K562 (cell line): ENCODE measurements at places on chromosomes 7 and 10. TPM values are rescaled to one million over a fixed set of nuclear protein-coding genes. Genes with fewer than 3 reads are reported as not detected.
A peak's percentile ranks its signal among the peaks of the same experiment; 100 is the strongest.

DNA sequence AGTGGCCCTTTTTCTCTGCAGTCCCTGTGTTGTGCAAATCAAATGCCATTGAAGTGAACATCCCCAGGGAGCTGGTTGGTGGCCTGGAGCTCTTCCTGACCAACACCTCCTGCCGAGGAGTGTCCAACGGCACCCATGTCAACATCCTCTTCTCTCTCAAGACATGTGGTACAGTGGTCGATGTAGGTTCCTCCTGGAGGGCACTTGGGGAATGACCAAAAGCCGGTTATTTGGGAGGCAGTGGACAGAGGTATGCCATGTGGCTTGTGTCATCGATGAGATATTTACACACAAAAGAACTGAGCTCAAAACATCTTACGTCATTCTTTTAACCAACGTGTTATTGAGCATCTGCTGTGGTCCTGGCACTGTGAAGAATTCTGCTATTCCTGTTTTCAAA, 19.7 kb downstream of the OIT3 start:
- H3K4me1 ChIP-seq = peaks cover 7% of the 10 kb centered on the region; the same call in 2 of the 3 replicates
- H3K4me3 ChIP-seq = no peak overlapping the region
- H3K36me3 ChIP-seq = no peaks in the 10 kb centered on the region
- no peaks in the 10 kb centered on the region for H3K27me3 ChIP-seq
- DNase-seq = no peak
- H3K27ac ChIP-seq = no peak overlapping the region

- no peaks in the 10 kb centered on the region for H3K27me3 ChIP-seq
- peaks cover 16% of the 10 kb centered on the region for H3K4me1 ChIP-seq
- no peak for DNase-seq
Measured at GRCh38 chr10:119248184-119248583, 40.8 kb downstream of the GRK5 start.

GRCh38 chr7:151982806-151983205, 26.6 kb downstream of the GALNTL5 start:
- H3K27ac ChIP-seq = no peak overlapping the region
- no peaks in the 10 kb centered on the region for H3K36me3 ChIP-seq
- peaks cover 56% of the 10 kb centered on the region for H3K27me3 ChIP-seq
- no peak overlapping the region for H3K4me3 ChIP-seq

DNA sequence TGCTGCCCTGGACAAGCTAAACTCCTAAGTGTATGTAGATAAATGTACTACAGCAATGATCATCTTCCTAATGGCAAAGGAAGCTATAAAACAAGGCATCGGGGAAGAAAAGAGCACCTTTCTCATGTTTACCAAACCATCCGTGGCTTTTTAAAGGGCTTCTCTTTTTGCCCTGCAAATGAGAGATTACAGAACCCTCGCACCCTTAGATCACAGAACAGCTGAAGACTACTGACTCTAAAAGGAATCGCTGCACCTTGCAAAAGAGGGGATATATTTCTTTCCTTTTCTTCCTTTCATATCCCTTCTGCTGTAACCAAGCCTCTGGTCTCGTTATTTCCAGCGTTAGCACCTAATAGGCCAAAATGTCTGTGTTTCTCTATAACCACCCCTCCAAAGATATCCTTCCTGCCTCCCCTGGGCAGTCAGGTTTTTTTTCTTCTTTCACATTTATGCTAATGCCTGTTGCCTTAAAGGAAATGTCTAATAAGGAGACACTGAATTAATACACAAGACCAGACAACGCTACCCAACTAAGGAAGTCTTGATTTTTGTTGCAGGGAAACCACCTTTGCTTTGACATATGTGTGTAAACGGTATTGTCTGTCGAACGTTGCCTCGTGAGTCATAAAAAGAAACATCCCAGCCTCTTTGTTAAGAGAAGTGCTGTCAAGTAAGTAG, 10.5 kb downstream of the ST8SIA6 start:
- peaks cover 65% of the 10 kb centered on the region for H3K36me3 ChIP-seq
- DNase-seq = no peak
- H3K27ac ChIP-seq = peak overlapping the region; percentile 26; the same call in 2 of the 3 replicates

DNA sequence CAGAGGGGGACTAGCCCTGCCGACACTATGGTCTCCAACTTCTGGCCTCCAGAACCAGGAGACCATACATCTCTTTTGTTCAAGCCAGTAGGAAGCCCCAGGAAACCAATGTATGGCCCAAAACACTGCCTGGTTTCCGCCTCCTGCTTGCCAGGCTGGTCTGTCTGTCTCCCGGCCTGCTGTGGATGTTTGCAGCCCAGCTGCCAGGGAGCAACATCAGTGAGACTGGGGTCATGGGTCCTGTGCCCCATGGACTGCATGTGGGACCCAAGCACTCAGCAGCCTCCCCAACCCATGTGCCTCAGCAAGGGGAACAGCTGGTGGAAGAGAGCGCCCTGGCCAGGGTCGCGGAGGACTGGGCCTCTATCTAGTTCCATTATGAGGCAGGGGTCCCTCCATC, 33.4 kb upstream of the NUB1 start:
- no peaks in the 10 kb centered on the region for H3K36me3 ChIP-seq
- H3K4me1 ChIP-seq = peaks cover 3% of the 10 kb centered on the region; the same call in 2 of the 3 replicates
- no peak overlapping the region for H3K4me3 ChIP-seq
- H3K27me3 ChIP-seq = peaks cover 26% of the 10 kb centered on the region; the same call in 2 of the 3 replicates
- no peak overlapping the region for H3K27ac ChIP-seq
- no peak for DNase-seq

GRCh38 chr10:8061274-8062211, 7.1 kb downstream of the GATA3 start:
- peaks cover 8% of the 10 kb centered on the region for H3K4me1 ChIP-seq
- no peaks in the 10 kb centered on the region for H3K36me3 ChIP-seq
- H3K4me3 ChIP-seq = no peak overlapping the region
- DNase-seq = no peak
- H3K27ac ChIP-seq = no peak overlapping the region
- H3K27me3 ChIP-seq = peaks cover 45% of the 10 kb centered on the region

DNA sequence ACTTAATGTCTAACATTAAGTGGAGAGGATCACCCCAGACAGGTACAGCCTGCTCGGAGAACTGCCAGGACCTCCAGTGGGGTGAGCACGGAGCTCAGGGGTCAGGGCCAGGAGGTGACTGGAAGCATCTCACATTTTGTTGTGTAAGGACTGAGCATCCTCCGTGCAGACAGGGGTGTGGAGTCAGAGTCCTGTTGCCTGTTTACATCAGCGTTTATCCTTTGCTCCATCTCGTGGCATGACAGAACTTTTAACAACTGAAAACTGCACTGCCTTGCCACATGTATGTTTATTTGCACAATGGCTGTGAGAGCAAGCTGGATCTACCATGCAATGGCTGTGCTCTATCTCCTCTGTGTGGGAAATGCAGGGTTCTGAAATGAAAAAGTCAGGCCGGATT, 175.4 kb upstream of the AKR1E2 start:
- H3K4me1 ChIP-seq = no peaks in the 10 kb centered on the region
- no peaks in the 10 kb centered on the region; the same call in 2 of the 3 replicates for H3K27me3 ChIP-seq
- H3K36me3 ChIP-seq = no peaks in the 10 kb centered on the region
- H3K4me3 ChIP-seq = no peak overlapping the region
- no peak overlapping the region for H3K27ac ChIP-seq

GRCh38 chr10:77001206-77001605, 636.4 kb downstream of the KCNMA1 start:
- peaks cover 5% of the 10 kb centered on the region; the same call in 1 of the 2 replicates for H3K27me3 ChIP-seq
- H3K4me3 ChIP-seq = no peak overlapping the region
- no peaks in the 10 kb centered on the region for H3K36me3 ChIP-seq
- H3K27ac ChIP-seq = no peak overlapping the region
- DNase-seq = no peak
- no peaks in the 10 kb centered on the region for H3K4me1 ChIP-seq

DNA sequence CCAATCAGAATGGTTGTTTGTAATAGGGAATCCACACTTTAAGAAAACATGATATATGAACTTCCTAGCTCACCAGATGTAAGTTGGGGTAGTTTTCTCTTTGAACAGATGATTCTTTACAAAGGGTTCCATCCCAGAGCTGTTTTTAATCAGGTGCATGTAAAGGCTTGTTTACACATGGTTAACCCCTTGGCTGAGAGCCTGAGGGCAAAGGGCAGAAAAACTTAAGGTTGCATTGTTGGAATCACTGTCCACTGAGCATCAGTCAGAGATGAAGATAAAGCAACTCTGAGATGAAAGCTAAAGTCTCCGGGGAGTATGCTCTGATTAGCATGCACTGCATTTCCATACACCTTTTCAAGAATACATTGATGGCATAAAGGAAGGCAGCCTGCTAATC, 518.2 kb downstream of the SORCS3 start:
- no peaks in the 10 kb centered on the region for H3K36me3 ChIP-seq
- H3K4me3 ChIP-seq = no peak overlapping the region
- no peak for DNase-seq
- no peak overlapping the region for H3K27ac ChIP-seq

GRCh38 chr7:132225216-132226030, 350.8 kb downstream of the PLXNA4 start:
- H3K4me3 ChIP-seq = no peak overlapping the region
- no peak overlapping the region for H3K27ac ChIP-seq
- no peaks in the 10 kb centered on the region for H3K36me3 ChIP-seq

GRCh38 chr7:111756687-111757178, 194.4 kb upstream of the IMMP2L start:
- H3K27me3 ChIP-seq = peaks cover 13% of the 10 kb centered on the region; the same call in 1 of the 2 replicates
- H3K36me3 ChIP-seq = no peaks in the 10 kb centered on the region; the same call in 2 of the 3 replicates
- DNase-seq = no peak
- H3K27ac ChIP-seq = no peak overlapping the region
- no peaks in the 10 kb centered on the region for H3K4me1 ChIP-seq

Gene TIAL1
- polyA plus RNA-seq = 89.3 and 98.7 TPM in 2 replicates

Gene CEP55
- 14.0 and 15.2 TPM in 2 replicates for polyA plus RNA-seq

Gene CPA1
- not detected in 2 replicates for polyA plus RNA-seq

Gene SHTN1
- 9.2 and 10.4 TPM in 2 replicates for polyA plus RNA-seq

Gene RPP30
- polyA plus RNA-seq = 63.9 and 76.3 TPM in 2 replicates

Gene ASIC3
- 3.3 and 5.0 TPM in 2 replicates for polyA plus RNA-seq
